ENCODE measurements at places on chromosomes 2 and 18.

DNA sequence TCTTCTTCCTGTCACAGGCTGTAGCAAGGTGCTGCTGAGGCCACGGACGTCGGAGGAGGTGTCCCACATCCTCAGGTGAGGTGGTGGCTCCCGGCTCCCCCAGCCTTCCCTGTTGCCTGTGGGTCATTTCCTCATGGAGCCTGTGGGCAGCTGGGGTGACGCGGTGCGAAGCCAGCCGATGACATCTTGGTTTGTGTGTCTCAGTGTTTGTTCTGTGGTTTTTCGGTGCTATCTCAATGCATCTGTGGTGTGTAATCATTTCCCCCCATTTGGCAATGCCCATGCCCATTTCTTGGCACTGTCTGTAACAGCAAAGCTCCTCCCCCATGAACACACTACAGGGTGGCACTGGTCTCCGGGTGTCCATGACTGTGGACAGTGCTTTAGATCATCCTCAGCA is 6.6 kb downstream of the D2HGDH start:
- no peak for DNase-seq

GRCh38 chr2:203892207-203892606 is 24.6 kb downstream of the CTLA4 start:
- no peak for DNase-seq

GRCh38 chr2:29940706-29941105 is 19.3 kb upstream of the ALK start:
- DNase-seq, result no peak

DNA sequence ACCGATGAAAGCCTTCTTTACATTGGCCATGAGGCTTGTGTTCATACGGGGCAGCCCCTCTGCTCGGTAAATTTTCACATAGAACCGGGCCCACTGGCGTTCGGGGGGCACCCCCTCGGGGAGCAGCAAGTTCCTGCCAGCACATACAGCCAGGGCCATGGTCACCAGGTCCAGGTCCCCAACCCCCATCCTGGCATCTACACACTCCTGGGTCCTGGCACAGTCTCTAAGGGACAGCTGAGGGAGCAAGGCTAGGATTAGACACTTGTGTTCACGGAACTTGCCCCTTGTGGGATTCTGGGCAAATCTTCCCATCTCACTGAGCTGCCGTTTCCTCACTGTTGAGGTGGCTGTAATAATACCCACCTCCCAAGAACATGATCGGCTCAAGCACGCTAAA is 5.6 kb upstream of the OTOF start:
- DNase-seq, result peak; percentile 8

DNA sequence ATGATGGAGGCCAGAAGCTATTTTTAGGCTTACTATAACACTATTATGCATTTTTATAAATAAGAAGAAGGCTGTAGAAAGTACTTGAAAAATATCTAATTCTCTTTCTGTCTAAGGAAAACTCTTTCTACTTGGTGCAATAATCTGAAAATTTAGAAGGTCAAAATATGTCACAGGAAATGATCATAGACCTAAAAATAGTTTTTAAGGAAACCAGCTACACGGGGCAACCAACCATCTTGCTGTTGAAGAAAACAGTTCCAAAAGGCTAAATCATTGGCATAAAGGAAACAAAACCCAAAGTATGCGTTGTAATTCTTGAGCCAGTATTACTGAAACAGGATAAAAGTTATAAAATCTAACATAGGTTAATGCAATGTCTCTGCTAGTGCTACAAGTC is 40.2 kb downstream of the SOCS6 start:
- DNase-seq, result no peak

- DNase-seq, result no peak
Measured at GRCh38 chr18:11296946-11297345, 147.6 kb upstream of the PIEZO2 start.

GRCh38 chr2:197309691-197310231 is 819 bp downstream of the ANKRD44 start:
- DNase-seq, result peak; percentile 37

DNA sequence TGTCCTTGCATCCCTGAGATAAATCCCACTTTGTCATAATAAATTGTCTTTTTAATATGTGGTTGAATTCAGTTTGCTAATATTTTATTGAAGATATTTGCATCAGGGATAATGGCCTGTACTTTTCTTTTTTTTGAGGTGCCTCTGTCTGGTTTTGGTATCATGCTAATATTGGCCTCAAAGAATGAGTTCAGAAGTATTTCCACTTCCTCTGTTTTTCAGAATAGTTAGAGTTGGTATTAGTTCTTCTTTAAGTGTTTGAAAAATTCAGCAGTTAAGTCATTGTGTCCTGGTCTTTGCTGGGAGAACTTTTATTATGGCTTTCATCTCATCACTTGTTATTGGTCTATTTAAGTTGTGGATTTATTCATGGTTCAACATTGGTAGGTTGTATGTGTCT is 464.1 kb upstream of the CRIM1 start:
- DNase-seq, result no peak

DNA sequence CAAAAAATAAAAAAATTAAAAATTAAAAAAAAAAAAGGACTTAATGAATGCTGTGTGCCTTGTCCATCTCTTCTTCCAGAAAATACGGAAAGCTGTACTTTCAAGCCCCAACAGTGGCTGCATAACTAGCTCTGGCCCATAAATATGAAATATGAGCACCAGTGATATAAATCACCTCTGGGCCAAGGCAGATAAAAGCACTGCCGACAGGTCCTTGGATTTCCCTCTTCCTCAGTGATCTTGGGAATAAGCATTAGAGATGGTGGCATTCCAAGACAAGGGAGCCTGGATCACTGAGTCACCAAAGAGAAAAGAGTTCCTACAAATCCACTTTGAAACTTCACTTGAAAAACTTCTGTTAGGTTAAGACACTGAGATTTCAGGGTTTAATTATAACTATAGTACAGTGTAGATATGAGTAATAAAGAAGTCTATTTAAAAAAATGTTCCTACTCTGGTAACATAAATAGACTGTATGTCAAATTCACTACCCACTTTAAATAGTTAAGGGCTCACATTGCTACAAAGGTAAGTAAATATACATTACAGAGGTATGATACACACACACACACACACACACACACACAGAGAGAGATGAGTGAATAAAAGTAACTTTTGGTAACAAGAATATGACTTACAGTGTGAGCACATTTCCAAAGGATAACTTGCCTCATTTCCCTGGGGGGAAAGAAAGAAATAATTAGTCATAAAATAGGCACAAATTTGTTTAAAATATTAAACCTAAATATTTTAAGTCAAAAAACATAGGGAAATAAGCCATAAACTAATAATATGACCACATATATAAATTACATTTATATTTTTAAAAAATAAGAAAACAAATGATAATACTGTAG is 35.6 kb downstream of the PPP3R1 start:
- no peak for DNase-seq

- no peak for DNase-seq
Measured at GRCh38 chr18:4807604-4808293, 352.6 kb upstream of the DLGAP1 start.

GRCh38 chr18:28032177-28032576 is 144.8 kb downstream of the CDH2 start:
- DNase-seq, result no peak

- peak; percentile 32 for DNase-seq
Measured at GRCh38 chr2:240436683-240437550, 1.5 kb downstream of the GPC1 start.

GRCh38 chr2:59903994-59904544 is 649.4 kb downstream of the BCL11A start:
- DNase-seq, result no peak

GRCh38 chr2:197675246-197675645 is at the start of gene RFTN2:
Gene RFTN2, minus strand, starts transcription at chr2:197675587. Its CDS starts 129 bp downstream, at chr2:197675458.
- DNase-seq, result no peak

DNA sequence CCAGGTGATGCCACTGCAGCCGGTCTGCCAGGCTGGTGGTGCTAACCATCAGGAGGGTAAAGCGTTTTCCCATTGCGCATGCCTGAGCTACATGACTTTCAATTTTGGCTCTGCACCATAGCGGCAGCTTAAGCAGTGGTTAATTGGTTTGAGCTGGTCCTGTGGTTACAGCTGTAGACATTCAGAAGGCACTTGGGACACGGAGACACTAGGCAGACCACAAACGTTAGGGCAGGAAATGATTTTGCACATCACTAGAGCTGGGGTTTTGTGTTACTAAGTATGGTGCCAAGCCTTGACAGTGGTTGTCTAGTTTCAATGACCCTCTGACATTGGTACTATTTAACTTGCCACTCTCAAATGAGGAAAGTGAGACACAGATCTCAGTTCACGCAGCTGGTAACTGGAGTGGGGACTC is 28.9 kb upstream of the CNOT11 start:
- DNase-seq, result no peak

DNA sequence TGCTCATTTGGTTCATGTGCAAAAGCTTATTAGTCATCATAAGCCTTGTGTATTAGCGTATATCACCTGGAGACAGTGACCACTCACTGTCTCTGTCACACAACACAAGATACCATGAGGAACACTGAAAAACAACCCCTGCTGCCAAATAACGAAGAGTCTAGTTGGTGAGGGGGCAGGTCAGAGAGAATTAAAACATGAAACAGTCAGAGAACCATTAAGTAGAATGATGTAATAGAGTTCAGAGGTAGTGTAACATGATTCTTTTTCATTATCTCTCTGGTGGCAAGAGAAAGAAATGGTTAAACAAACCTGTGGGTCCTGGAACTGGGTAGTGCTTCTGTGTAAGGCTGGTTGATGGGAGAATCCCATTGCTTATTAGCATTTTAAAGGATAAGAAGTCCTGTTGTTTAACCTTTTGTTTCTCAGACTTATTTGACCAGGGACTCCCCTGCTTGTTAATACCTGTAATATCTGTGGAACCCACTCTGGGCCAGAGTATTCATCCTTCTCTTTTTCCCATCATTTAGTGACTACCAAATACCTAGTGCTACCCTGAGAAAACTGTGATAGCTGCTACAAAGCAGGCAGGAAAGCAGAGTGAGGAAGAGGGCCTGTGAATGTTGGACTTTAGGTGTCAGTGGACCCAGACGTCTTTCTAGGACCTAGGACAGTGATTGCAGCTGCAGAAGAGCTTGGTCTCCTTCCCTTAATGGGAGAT is 38.0 kb downstream of the PTRHD1 start:
- DNase-seq, result no peak

- no peak for DNase-seq
Measured at GRCh38 chr18:45576931-45577330, 38.3 kb upstream of the SLC14A2 start.

GRCh38 chr2:8537562-8538155 is 144.2 kb upstream of the ID2 start:
- DNase-seq, result no peak

DNA sequence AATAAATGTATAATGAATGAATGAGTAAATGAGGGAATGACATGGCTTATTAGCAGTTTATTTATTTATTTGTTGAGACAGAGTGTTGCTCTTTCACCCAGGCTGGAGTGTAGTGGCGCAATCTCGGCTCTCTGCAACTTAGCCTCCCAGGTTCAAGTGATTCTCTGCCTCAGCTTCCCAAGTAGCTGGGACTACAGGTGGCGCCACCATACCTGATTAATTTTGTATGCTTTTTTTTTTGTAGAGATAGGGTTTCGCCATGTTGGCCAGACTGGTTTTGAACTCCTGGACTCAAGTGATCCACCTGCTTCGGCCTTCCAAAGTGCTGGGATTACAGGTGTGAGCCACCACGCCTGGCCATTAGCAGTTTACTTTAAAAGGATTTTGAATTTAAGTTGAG is 100.3 kb upstream of the CAVIN2 start:
- no peak for DNase-seq

DNA sequence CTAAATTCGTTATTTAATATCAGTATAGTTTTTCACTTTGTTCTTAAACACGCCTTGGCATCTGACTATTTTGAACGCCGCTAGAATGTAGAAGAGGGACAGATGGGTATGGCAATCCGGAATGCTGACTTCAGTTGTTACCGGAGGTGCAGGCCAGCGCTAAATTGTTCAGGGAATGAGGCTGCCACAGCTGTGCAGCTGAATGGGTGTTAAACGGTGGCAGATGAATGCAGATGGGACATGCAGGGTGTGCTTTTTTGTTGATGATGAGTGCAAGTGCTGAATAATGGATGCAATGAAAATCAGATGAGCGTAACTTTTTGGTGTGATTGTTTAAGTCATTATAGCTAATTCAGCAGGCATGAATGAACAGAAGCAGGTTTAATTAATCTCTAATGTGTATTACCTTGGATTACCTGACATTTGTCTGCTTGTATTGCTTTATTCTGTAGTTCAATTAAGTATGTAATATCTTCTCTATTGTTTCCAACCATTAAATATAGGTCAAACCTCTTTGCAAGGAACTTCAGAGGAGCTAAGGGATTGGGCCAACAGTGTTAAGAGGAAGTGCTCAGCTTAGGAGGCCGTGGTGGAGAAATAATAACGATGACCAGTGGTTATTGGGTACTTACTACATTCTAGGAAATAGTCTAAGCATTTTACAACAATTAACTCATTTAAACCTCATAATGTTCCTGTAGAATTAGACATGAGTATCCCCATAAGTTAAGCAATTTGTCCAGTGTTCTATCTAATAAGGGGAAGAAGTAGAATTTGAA is 11.9 kb upstream of the CREG2 start:
- DNase-seq, result no peak

DNA sequence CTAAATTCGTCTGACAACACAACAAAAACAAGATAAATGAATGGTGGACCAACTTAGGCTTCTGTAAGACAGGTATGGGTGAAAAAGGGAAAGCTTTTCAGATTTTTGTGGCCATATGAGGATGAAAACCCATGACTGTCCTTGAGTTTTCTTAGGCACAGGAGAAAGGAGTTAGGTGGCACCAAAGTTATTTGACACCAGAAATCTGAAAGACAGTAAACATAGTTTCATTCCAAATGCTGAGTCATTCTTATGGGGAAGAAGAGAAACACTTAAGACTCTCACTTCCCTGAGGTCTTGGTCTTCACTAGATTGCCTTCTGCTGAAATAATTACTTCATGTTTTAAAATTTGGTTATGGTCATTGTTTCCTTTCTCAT is 5.2 kb upstream of the GPD2 start:
- DNase-seq, result no peak

DNA sequence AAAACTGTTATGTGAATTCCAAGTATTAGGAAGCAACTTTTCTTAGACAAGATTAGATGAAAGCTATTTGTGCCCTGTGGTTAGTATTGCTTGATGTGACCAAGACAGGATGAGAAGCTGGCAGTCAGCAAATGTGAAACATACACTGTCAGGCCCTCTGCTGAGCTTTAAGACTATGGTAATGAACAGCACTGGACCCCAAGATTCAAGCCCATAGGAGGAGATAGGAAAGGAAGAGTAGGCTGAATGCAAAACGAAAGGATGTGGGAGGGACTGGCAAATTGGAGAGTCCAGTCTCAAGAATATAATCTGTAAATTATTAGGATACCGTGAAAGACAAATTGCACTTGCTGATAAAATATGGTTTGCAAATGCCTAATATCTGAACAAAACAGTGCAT is 16.4 kb downstream of the BZW1 start:
- DNase-seq, result no peak

- no peak for DNase-seq
Measured at GRCh38 chr2:25306777-25307368, 34.9 kb downstream of the DNMT3A start.

- DNase-seq, result no peak
Measured at GRCh38 chr2:231199219-231199618, 788 bp downstream of the ARMC9 start.

GRCh38 chr2:159725713-159726112 is 13.4 kb downstream of the MARCHF7 start:
- DNase-seq, result no peak

GRCh38 chr2:118668431-118669424 is 178.7 kb downstream of the EN1 start:
- no peak for DNase-seq

Data from BE2C (cell line).